ENCODE measurements at places on chromosomes 1 and 21.

- DNase-seq = no peak
Measured at GRCh38 chr1:33001282-33001681, 35.4 kb downstream of the AK2 start.

GRCh38 chr1:16118706-16119105, 37.2 kb downstream of the EPHA2 start:
- DNase-seq = no peak

GRCh38 chr1:98732985-98733781, 71.7 kb downstream of the SNX7 start:
- peak; percentile 46 for DNase-seq

DNA sequence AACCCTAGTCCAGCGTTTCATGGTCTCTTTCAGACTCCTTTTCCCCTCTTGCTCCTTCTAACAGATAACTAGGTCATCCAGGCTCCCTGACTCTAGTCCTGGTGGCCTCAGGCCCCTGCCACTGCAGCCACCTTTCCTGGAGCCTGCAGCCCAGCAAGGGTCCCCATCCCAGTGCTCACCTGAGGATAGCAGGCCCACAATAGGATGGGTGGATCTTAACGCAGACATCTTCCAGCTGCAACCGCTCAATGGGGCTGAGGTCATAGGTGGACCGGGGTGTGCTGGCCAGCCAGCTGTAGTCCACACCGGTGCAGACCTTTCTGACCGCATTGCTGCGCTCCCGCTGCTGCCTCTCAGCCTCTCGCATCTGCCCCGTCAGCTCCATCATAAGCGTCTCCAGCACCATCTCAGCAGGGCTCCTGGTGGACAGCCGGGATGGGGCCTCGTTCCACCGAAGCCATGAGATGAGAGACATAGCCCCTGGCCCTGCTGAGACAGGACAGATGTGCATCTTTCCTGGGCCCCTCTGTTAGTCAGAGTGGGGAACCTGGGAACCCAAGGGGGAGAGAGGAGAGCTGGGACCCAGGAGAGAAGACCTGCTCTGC, 10.9 kb downstream of the RD3 start:
- no peak for DNase-seq

DNA sequence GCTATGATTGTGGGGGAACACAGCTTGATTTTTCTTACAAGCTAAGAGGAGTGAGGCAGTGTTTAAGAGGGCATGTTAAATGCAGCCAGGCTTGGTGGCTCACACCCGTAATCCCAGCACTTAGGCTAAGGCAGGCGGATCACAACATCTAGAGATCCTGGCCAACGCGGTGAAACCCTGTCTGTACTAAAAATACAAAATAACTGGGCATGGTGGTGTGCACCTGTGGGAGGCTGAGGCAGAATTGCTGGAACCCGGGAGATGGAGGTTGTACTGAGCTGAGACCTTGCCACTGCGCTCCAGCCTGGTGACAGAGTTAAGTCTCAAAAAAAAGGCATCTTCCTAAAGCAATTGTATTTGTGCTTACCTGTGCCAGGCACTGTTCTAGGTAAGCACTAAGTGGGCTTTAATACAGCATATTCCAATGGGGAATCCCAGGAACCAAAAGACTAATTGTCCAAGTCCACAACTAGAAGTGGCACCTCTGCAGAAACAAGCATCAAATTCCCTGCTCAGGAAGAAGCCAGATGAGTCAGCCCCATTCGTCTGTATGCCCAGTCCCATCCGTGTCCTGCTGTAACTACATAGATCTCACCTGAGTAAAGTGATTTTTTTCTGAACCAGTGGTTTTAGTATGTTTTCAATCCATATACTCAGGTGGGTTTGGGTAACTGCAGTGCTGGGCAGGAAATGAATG, 4.6 kb downstream of the RCC1 start:
- no peak for DNase-seq

DNA sequence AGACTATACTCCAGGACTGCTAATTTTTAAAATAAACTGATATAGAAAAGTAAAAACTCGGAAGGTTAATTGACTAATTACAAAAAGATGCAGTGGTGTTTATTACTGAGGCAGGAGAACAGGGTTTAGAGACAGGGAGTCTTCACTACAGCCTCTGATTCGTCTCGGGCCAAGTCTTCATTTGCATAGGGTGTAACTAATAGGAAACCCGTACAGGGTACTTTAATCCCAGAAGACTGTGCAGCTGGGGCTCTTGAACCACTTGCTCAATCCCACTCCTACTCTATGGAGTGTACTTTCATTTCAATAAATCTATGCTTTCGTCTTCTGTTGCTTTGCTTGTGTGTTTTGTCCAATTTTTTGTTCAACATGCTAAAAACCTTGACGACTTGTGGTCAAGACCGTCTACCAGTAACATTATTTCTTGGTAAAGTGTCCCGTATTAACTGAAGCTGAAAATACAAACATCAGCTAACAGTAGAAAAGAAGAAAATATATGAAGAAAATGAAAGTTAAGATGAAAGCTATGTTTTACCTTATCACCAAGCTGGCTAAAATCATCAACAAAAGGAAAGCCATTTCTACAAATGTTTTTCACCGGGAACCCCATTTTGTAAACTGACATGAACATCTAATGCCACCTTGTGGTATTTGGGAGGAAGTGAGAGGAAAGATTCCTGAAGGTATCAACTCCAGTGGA, 8.0 kb downstream of the SDHB start:
- no peak for DNase-seq

DNA sequence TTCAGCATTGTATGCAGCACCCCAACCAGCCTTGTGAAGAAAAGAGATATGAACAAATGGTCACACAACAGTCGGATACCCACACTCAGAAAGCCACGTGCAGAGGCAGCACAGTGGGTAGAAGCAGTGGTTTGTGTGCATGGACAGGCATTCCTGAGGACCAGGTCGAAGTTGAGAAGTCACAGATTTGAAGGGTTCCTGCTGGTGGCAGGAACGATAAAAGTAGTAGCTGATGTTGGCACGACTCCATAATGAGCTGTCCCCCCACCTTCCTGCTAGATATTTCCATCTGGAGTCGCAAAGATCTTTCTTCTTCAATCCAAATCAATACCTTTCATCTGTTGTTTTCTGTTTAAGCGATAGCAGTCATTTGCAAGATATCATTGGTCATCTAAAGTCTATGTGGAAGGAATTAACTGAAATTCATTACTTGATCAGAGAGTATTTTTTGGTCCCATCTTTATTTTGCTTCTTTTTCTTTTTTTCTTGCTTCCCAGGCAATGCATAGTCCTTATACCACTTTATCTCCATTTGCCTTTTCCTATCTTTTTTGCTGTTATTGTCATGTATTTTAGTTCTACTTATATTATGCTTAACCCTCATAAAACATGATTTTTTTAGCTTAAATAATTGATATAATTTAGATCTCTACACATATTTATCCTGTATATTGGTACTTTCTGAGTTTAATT, 176.4 kb downstream of the DHRS3 start:
- no peak for DNase-seq

DNA sequence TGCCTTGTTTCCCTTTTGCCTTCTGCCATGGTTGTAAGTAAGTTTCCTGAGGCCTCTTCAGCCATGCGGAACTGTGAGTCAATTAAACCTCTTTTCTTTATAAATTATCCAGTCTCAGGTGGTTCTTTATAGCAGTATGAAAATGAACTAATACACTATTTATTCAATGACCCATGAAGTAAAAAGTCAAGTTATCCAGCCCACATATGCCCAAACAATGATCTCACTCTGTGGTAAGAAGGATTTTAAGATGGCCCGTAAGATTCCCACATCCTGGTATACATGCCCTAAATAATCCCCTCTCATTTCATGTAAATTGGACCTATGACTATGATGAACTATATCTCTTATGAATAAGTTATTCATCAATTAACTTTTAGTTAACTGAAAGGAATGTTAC, 1008.3 kb upstream of the B3GALT2 start:
- DNase-seq = no peak

DNA sequence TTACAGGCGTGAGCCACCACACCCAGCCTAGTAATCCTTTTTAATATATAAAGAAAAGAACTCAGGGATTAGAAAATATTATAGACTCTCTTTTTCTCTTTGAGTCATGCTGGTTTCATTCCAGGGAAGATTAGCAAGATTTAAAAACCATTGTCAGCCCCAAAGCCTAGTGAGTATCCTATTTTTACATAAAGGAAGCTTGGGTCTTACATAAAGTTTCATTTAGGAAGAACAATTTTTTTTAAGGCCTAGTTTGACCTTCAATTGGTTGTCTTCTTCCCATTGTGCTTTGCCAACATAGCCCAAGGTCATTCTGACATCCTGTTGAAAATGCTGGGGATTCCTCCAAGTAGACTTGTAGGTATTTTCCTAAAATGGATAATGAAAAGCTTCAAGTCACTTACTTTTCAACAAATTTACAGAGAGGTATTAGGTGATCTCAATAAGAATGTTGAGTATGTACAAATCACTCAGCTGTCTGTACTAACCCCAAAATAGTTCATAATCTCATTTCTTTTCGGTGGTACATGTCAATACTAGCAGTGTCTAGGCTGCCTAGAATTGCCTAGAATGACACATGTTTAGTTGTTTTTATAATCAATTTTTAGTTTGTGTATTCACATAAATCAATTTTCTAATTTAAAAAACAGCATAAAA, 4.3 kb upstream of the KIF14 start:
- no peak for DNase-seq

DNA sequence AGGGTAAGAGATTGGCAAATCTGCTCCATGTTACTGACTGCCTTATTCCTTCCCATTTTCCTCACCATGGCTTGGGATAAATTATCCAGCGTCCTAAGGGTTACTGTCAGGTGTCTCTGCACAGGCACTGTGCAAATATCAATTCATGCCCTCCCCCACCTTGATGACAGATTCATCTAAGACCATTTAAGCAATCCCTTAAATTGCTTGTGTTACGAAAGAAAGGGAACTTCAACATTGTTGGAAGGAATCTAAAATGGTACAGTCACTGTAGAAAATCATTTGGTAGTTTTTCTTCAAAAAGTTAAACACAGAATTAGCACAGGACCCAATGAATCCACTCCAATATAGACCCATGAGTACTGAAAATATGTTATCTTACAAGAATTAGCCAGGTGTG, 17.6 kb upstream of the MTARC2 start:
- no peak for DNase-seq

DNA sequence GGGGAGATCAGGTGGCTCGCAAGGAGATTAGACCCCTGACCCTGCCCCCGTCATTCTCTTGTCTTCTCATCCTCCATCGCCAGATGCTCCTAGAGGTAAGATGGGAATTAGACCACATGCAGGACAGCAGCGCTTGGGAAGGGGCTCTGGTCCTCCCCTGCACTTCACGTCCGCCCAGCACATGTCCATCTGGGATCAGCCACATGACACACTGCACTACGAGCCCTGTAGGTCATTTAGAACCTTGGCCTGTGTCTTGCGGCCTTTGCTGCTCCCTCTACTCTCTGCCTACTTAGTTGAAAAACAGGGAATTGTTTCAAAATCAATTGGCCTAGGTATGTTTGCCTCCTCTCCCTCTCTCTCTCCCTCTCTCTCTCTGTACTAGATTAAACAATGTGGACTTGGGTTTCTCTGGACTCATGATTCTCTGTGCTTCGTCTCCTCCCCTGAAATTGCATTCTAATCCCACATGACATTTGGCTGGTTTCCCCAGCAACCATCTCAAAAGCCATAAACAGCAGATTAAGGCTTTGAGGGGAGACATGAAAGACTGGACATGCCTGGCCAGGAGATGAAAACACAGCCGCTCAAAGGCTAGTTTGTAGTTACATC, 3.8 kb upstream of the NCMAP start:
- no peak for DNase-seq

GRCh38 chr1:170678027-170678600, 14.2 kb downstream of the PRRX1 start:
- DNase-seq = no peak

GRCh38 chr1:201912832-201913231, 24.1 kb downstream of the SHISA4 start:
- DNase-seq = no peak

DNA sequence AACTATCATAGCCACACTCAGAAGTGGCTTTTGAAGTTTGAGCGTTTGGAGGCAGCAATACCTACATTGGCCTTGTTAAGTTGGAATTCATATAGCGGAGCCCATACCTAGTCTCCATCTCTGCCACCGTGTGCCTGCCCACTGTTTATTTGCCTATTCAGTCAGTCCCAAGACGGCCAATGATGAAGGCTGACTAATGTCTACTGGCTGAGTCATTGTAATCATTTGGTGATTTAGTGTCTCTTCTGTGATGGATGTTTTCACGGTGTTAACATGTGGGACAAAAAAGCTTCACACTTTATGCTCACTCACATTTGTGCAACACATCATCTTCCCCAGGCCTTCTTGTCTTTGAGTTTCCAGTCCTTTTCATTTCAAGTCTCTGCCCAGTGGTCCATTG, 92.6 kb upstream of the PBX1 start:
- no peak for DNase-seq

GRCh38 chr1:1132956-1133750, 17.3 kb upstream of the C1orf159 start:
- no peak for DNase-seq

DNA sequence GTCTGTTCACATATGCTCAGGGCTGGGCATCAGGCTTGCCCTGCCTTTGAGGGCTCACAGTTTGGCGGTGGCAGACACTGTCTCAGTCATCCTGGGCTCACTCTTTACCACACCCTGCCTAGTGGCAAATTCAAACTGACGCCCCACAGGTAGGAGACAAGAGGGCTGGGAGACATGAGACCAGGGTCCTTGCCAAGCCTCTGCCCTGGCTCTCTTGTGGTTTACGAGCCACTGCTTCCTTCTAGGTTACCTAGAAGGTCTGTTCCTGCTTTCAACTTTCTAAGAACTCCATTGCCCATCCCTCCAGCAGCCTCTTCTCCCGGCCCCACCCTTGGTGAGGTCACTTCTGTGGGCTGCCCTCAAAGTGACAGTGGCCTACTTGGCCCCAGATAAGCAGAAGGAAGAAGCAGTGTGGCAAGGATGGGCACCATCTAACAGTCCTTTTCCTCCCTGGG, 10.5 kb downstream of the KIF21B start:
- DNase-seq = no peak

DNA sequence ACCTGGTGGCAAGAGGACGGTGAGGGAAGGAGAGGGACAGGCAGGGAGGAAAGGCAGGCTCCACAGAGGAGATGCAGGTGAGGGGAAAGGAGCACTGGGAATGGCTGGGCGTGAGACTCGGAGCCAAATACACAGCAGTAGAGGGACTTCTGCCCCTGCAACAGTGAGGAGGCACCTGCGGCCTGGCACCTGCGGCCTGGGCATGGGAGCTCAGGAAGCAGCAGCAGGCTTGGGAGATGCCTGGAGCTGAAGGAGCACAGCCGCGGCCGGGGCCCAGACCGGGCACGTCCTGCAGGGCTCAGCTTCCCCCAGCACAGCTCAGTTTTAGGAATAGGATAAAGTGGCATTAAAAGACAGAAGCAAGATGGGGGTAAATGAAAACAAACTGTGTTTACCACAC, 20.9 kb upstream of the TSPEAR start:
- no peak for DNase-seq

GRCh38 chr1:237105826-237106225, 63.8 kb downstream of the RYR2 start:
- DNase-seq = no peak

DNA sequence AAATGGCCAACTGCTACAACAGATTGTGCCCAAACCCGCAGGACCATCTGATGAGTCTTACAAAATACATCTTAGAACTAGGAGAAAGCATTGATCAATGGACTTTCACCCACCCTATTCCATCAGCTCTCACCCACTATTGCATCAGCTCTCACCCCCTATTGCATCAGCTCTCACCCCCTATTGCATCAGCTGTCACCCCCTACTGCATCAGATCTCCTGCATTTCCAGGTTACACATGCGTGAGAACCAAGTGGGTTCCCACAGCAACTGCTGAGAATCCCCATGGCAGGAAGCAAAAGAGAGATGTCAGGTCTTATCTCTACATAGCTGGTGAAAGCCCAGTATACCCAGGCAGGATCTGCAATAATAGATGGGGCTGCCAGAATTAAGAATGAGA, 533.5 kb downstream of the LTN1 start:
- no peak for DNase-seq
